ENCODE measurements at places on chromosomes 12 and 14.
A peak's percentile ranks its signal among the peaks of the same experiment; 100 is the strongest.

- peak; percentile 35 for DNase-seq
Measured at GRCh38 chr12:65881965-65882413, 57.7 kb downstream of the HMGA2 start.

DNA sequence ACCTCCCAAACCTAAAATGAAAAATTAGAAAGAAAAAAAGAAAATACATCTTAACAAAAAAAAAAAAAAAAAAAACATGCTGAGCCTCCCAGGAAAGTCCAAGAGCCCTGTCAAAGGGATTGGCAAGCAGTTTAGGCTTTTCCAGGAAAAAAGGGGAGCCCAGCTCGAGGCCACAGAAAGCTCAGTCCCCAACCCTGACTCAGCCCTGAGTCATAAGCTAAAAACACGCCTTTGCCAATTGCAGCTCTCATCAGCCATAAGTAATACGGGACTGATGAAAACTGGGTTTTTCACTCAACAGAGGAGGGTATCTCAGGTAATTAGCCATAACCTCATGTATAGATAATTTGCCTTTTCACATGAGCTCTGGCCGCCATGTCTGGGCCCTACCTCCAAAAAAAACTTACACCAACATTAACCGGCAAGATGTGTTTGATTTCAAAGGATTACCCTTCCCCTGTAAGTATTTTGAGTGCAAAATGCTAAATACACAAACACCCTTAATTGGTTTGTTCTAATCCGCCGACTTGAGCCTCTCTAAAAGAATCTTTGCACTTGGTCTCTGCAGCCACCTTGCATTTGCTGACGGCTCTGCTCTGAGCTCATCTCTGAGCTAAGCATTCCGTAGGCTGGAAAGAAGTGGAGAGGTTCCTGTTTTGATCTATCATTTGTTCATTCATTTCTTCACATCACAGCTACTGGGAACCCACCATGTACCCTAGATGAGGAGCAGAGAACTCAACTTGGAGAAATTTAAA, 319.2 kb downstream of the BCL11B start:
- no peak for DNase-seq

DNA sequence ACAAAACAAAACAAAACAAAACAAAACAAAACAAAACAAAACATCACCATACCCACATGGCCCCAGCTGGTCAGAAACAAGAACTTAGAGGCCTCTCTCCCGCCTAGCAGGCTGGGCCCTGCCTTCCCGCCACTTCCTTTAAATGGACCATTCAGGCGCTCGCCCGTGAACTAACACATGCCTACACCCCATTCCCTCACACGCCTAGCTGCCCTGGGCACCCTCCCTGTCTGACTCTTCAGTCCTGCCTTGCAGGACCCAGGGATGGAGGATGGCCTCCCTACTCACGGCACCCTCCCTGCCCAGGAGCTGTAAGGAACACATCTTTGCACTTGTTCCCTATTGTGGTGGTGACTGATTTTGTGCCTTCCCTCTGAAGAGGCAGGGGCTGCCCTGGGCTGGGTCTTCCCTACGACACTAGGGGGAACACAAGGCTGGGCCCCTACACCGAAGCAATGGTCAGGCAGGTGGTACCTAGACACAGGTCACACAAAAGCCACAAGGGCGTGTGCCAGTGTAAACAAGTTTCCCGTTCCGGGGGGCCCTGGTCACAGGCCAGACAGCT, 21.5 kb downstream of the P2RX2 start:
- DNase-seq, result no peak

DNA sequence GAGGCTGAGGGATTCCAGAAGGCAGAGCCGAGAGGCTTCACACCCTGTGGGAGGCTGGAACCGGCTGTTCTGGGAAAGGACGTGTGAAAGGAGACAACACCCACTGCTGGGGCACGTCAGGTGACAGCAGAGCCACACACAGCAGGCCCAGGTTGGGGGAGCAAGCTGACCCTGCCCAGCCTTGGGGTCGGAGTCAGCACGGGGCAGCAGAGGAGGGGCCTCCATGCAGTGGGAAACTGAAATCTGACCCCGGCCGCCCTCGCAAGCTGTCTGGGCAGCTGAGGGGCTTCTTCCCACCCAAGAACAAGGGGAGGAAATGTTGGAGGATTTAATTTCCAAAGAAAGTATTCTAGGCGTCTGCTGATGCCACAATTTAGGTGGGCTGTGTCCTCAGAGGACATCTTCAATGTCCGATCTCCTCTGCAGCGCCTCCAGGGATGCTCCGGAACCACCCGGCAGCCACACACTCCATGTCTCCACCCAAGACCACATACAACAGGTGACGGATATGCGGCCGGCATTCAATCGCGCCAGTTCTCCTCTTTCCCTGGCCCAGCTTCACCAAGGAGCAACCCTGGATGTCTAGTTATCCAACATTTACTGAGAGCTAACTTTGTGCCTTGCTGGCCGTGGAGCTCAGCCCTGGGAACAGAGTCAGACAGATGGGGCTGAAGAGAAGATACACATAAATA, 30.7 kb downstream of the SNRNP35 start:
- no peak for DNase-seq

- no peak for DNase-seq
Measured at GRCh38 chr12:46659032-46659650, 166.7 kb downstream of the SLC38A4 start.

GRCh38 chr14:67853715-67854114, 34.1 kb downstream of the RAD51B start:
- DNase-seq, result peak; percentile 20

- DNase-seq, result no peak
Measured at GRCh38 chr12:99009654-99010296, 364.7 kb downstream of the APAF1 start.

- DNase-seq, result no peak
Measured at GRCh38 chr12:24360907-24361306, 411.4 kb upstream of the SOX5 start.

- no peak for DNase-seq
Measured at GRCh38 chr14:52863334-52863700, 71.9 kb upstream of the GNPNAT1 start.

GRCh38 chr14:60658909-60659585, 9.8 kb upstream of the SIX1 start:
- DNase-seq, result no peak

DNA sequence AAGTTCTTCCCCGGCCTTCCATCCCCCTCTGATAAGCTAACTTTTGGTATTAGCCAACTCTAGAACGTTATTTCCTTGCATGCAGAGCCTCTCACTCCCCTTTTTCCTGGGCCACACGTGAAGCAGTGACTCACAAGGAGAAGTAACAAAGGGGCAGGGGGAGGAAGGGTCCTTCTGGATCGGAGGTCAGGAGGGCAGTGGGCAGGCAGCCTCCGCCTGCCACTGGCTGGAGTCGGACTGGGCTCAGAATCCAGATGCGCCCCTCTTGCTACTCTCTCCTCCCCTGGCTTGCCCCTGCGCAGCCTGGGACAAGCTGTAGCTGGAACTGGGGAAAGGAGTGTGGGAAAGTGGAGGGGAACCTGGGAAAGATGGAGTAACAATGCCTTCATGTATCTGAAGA, 55.0 kb downstream of the TPCN1 start:
- DNase-seq, result no peak

DNA sequence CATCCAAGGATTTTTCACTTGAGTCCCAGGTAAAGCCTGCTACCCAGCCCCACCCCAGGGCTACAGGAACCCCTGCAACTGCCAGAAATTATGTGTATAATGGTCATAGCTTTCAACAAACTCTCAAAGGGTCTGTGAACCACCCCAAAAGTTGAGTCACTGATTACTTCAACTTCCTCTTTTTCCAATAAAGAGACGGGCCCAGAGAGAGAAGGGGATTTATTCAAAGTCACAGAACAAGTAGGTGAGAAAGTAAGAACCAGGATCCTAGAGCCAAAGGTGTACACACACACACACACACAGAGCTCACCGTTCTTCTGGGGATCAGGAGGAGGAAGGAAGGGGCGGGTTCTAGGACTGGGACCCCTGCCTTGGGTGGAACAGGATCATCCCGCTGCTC, 4.8 kb upstream of the ITPK1 start:
- no peak for DNase-seq

DNA sequence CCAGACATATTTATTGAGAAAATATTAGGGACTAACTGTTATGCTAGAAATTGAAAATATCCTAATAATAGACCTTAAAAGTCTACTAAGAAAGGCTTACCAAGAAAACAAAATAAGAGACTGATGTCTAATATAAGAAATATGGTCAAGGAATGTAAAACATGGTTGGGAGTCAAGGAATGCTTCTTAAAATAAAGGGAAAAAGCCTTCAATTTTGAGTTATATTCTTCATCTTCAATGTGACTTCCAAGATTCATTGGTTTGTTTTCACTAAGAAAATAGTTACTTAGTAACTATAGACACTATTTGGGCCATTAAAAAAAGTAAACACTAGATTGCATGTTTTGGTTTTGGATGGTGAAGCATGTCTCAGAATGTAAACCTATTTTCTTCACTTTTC, 88.1 kb upstream of the ETV6 start:
- DNase-seq, result no peak
